Activated CD4-positive, alpha-beta T cell treated with anti-CD3 and anti-CD28 coated beads, Interleukin-2, amount 10 ng/mL, durations not matched to agents 24 days and 14 days (primary cell): ENCODE measurements at places on chromosomes 3 and 15. TPM values are rescaled to one million over a fixed set of nuclear protein-coding genes. Genes with fewer than 3 reads are reported as not detected.
A peak's percentile ranks its signal among the peaks of the same experiment; 100 is the strongest.

DNA sequence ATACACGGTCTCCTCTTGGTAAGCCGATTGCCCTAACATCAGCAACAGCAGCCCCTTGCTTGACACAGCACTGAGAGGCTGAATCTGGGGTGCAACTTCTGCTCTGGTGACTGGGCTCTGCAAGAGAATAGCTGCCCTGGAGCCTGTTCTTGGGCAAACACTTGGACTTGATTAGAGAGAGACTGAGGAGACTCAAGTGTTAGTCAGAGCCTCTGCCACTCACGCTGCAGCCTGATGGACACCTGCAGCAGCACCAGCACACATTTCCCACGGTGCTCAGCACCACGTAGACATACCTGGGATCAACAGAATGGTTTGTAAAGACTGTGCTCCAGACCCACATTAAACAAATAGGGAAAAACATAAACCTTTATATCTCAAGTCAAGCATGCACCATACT is 35.8 kb upstream of the UMPS start:
- DNase-seq, result no peak

Gene CCR8
- 5.7 and 7.5 TPM in 2 replicates for total RNA-seq

DNA sequence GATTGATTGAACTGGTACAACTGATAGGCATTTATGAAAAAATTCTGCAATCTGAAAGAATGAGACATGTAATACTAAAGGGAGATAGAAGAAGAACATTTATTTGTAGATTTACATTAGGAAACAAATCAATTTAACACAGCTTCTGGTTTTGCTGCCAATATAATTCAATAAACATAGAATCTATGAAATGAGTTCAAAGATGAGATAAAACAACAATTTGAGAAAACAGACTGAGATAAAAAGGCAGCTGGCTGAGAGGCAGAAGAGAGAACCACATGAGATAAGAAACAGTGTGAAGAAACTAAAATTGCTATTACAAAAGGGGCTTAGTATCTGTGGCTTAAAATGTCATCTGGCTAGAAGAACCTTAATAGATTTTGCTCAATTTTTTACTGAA is 176.6 kb downstream of the PYDC2 start:
- no peak for DNase-seq

GRCh38 chr3:59968513-59969045 is 918.8 kb upstream of the CFAP20DC start:
- no peak for DNase-seq

DNA sequence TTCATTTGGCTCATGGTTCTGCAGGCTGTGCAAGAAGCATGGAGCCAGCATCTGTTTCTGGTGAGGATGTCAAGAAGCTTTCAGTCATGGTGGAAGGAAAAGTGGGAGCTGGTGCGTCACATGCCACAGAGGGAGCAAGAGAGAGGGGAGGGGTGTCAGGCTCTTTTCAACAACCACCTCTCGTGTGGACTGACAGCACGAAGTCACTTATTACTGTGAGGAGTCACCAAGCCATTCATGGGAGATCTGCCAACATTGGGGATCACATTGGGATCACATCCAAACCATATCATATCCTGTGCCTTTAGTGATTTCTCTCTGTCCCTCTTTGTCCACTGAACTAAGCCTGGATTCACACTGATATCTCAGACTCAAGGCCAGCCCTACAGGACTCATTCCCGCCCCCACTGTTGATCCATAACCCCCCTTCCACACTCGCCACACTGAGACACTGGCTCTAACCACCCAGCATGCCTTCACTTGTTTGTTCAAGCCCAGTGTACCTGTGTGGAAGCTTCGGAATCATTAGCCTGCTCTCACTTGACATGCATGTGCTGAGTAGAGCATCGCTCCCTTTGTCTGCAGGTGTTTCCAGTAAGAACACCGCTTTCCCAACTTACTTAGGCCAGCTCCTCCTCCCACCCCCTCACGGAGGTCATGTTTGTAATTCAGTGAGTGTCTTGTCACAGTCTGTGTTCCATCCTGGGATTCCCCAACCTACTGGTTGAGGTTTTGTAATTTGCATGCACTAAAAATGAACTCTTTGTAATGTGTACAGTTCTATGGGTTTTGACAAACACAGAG is 132.2 kb downstream of the KLF13 start:
- peak; percentile 85 for DNase-seq

Gene STAB1
- 0.07 TPM in 1 of 2 replicates, not detected in the other for total RNA-seq

DNA sequence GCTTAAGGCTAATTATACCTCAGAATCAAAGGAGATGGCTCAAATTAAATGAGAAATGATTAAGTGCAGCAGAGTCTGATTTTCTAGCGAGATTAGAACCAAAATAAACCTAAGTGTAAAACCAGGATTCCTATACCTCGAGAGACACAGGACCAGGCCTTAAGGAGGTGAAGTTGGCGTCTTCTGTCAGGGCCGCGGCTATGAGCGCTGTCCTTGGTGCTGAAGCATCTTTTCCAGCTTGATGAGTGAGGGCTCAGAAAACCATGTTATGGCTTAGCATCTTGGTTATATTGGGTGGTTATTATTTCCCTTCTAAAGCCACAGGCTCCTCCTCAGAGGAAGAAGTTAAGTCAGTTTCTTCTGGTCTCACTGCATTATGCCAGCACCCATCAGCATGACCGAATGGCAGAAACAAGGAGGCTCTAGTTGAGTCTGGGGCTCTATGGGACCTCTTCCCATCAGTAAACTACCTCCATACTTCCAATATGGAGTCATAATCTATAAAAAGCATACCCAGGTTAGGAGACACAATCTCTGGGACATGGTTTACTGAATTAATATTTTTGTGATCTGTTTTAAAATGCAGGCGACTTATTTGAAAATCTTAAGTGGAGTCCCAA is 120.1 kb upstream of the NMNAT3 start:
- peak; percentile 78 for DNase-seq

GRCh38 chr3:138774529-138775253 is 60.0 kb downstream of the PIK3CB start:
- DNase-seq, result peak; percentile 60

GRCh38 chr15:99320374-99321215 is 69.3 kb downstream of the LRRC28 start:
- DNase-seq, result no peak

GRCh38 chr3:134084242-134084950 is 54.7 kb upstream of the SLCO2A1 start:
- no peak for DNase-seq

GRCh38 chr3:145448436-145448835 is 712.5 kb downstream of the PLOD2 start:
- no peak for DNase-seq

DNA sequence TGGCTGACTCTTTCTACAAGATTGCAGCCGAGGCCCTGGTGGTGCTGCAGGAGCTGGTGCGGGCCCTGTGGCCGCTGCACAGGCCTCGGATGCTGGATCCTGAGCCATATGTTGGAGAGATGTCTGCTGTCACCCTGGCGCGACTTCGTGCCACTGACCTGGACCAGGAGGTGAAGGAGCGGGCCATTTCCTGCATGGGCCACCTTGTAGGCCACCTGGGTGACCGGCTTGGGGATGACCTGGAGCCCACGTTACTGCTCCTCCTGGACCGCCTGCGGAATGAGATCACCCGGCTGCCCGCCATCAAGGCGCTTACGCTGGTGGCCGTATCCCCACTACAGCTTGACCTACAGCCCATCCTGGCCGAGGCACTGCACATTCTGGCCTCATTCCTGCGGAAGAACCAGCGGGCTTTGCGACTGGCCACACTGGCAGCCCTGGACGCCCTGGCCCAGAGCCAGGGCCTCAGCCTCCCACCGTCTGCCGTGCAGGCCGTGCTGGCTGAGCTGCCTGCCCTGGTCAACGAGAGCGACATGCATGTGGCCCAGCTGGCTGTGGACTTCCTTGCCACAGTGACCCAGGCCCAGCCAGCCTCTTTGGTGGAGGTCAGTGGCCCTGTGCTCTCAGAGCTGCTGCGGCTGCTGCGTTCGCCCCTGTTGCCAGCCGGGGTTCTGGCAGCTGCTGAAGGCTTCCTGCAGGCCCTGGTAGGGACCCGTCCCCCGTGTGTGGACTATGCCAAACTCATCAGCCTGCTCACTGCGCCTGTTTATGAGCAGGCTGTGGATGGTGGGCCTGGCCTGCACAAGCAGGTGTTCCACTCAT is 20.3 kb downstream of the CAND2 start:
- DNase-seq, result no peak

- no peak for DNase-seq
Observed at GRCh38 chr3:31354373-31354772, 178.4 kb upstream of the STT3B start.

Gene CLRN1
- not detected in 2 replicates for total RNA-seq

GRCh38 chr3:112459750-112460149 is 39.5 kb downstream of the BTLA start:
- peak; percentile 75 for DNase-seq

DNA sequence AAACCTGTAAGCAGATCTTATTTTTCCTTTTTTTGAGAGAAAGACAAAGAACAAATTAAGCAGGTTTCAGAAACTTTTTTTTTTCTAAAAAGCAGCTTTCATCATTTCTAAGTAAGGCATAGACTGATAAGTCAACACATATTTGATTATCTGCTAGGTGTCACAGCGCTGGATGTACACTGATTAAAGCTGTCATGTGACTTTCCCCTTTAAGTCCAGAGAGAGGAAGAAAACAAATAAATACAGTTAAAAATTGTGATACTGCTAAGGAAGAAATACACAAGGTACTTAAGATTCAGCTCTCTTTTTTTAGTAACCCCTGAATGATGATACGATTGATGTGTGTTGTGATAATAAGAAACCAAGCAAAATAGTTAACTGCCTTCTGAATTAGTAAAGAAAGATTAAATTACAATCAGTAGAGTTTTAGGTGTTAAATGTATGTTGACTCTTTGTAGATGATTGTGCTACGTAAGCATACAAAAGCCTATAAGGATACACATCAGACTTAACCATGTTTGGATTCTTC is 2.8 kb downstream of the GLCE start:
- no peak for DNase-seq

- no peak for DNase-seq
Observed at GRCh38 chr3:148149556-148149955, 548.1 kb upstream of the AGTR1 start.

- no peak for DNase-seq
Observed at GRCh38 chr15:47801522-47801921, 84.2 kb downstream of the SEMA6D start.

- DNase-seq, result no peak
Observed at GRCh38 chr15:99102332-99103235, 2.3 kb upstream of the SYNM start.

- DNase-seq, result no peak
Observed at GRCh38 chr3:83953417-83954089, 1005.2 kb upstream of the CADM2 start.

Gene CCDC39
- total RNA-seq, result not detected in 2 replicates

DNA sequence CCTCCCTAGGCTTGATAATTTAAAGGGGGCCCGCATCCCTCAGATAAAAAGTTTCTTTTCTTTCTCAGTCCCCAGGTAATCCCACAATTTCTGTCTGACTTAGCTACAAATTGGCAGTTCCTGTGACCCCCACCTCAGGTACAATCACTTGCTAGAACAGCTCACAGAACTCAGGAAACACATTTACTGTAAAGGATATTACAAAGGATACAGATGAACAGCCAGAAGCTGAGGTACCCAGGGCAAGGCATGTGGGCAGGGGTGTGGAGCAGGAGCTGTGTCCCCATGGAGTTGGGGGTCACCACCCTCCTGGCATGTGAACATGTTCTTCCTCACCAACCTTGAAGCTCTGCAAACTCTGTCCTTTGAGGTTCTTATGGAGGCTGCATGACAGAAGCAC is 73.8 kb downstream of the CMTM8 start:
- DNase-seq, result no peak

Gene ALDH1A2
- 0.37 and 0.57 TPM in 2 replicates for total RNA-seq

Gene PIK3CB
- total RNA-seq, result 17.6 and 18.1 TPM in 2 replicates

Gene ERICH6
- total RNA-seq, result not detected in 2 replicates

Gene PLA1A
- total RNA-seq, result 0.26 and 0.31 TPM in 2 replicates

DNA sequence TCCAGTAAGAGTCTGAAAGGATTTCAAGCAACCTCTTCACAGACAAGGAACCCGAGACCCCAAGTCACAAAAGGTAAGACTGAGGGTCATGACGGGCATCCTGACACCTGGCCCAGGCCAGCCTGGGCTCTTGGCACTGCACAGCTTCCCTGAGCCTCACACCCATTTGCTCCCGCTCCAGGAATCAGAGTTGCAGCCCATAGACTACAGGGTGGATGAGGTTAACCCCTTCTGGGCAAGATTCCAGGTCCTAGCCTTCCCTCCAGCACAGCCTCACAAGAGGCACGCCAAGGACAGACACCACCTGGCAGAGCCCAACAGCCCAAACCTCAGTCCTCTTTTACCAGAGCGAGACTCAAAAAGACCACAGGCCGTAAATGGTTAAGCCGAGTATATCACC is 36.2 kb downstream of the RBPMS2 start:
- no peak for DNase-seq

Gene NR2E3
- not detected in 2 replicates for total RNA-seq

GRCh38 chr3:26807272-26807671 is 184.7 kb downstream of the LRRC3B start:
- no peak for DNase-seq

Gene PLA2G4D
- not detected in 2 replicates for total RNA-seq

GRCh38 chr3:23084367-23084766 is 118.8 kb upstream of the UBE2E2 start:
- DNase-seq, result no peak

DNA sequence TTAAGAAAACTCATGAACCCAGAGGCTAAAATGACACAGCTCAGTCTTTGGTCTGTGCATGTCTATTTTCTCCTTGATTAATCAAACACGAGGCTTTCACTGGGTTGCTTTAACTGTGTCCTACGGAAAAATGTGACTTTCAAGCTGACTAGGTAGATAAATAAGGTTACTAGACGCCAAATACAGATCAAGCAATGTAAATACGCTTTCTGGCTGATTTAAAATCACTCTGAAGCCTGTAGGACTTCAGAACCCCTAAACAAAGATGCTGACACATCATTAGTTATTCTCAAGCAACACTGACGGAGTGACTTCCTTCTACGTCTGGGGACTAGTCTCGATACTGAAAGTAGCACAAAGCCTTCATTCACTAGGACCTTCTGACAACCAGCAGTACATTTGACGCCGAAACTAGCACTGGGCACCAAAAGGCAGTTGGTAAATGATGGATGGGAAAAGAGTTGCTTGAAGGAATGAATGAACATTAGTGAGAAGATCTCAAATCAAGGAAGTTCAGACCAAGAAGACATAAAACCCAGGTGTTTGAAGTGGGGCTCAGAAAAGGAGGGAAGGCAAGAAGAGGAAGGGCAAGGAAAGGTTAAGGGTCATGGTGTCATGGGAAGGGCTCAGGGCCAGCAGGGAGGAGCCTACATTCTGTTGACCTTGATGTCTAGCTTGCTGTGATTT is 67.1 kb upstream of the CDV3 start:
- DNase-seq, result peak; percentile 83

- no peak for DNase-seq
Observed at GRCh38 chr3:136804813-136805212, 14.1 kb upstream of the SLC35G2 start.

DNA sequence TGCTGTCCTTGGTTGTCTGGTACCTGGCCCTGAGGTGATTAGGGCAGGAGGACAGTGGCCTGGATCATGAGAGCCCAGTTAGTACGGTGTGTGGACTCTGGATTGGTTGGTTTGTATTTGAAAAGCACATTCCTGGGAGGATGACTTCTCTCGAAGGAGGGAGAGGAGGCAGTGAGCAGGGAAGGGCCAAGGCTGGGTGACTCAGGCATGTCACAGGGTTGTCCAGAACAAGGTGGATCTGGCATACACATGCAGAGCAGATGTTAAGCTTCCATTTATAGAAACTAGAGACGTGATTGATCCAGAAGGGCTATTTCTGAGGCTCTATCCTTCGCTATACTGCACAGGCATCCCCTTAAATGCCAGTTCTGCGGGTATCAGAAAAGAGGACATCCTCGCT is 34.4 kb downstream of the FAM240A start:
- DNase-seq, result no peak

Gene HTR3E
- not detected in 2 replicates for total RNA-seq
